ENCODE measurements at places on chromosomes 2 and 18. TPM values are rescaled to one million over a fixed set of nuclear protein-coding genes. Genes with fewer than 3 reads are reported as not detected.

CHRND gene
- not detected for total RNA-seq

FAM124B gene
- 139 TPM for total RNA-seq

SLC39A10 gene
- total RNA-seq, result 32.9 TPM

ITGA4 gene
- total RNA-seq, result 0.60 TPM

RIF1 gene
- 43.2 TPM for total RNA-seq

SLC9A4 gene
- not detected for total RNA-seq
